ENCODE measurements at places on chromosomes 7 and 10.

DNA sequence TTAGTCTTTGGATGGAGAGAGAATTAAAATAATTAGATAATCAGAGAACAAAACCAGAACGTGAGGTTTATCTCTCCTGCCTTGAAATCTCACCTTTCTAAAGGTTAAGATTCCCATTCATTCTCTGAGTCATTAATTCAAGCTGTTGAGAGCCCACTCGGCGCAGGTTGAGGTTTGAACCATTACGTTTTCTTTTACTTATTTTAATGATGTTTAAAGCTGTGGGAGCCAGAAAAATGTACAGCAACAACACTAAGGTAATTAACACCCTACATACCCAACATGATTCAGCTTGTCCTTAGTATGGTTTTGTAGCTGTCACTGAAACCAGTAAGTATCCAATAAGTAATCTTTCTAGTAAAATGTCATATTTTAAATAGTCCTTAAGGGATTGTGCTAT is 153.0 kb upstream of the ANK3 start:
- DNase-seq, result no peak

- no peak for DNase-seq
Measured at GRCh38 chr7:127733986-127734385, 82.0 kb downstream of the SND1 start.

DNA sequence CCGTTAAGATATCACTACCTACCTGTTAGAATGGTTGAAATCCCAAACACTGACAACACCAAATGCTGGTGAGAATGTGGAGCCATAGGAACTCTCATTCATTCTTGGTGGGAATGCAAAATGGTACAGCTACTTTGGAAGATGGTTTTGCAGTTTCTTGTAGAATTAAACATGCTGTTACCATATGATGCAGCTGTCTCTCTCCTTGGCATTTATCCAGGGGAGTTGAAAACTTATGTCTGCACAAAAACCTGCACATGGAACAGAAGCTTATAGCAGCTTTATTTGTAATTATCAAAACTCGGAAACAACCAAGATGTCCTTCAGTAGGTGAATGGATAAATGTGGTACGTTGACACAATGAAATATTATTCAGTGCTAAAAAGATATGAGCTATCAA is 199.5 kb downstream of the BICC1 start:
- no peak for DNase-seq

GRCh38 chr10:29634764-29635625 is at the start of gene SVIL:
Gene SVIL (minus strand): TSS chr10:29634971. CDS start chr10:29555058, 79,913 bp downstream.
- no peak for DNase-seq

DNA sequence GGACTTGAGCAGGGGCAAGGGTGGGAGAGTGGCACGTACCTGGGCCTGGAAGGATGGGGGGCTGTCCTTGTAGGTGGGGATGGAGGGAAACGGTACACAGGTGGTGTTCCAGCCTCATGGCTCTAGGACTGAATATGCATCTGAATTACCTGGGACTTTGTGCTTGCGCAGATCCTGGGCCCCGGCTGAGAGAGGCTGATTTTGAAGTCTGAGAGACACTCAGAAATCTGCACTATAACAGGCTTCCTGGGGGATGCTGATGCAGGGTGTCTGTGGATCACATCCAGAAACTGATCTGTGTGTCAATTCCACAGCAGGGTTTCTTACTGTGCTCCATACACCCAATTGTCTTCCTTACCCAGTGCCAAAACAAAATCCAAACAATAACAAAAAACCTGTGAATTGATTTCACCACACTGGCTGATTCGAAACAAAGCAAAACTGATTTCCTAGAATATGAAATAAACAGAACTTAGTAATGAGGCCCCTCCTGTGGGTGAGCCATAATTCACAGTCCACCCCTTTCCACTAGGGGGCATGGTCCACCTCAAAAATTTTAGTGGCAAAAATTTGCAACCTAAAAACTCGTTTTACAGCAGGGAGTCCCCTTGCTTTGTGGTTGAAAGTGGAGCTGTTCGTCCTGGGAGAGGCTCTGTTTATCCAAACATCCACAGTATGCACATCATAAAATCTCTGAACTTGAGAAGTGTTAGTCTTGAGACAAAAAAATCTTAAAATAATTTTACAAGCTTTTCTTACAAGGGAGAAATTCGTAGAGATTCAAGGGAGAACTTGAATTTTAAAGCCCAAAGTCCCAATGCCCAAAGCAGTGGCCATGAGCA is 32.0 kb upstream of the PLEKHA1 start:
- DNase-seq, result peak; percentile 48

- no peak for DNase-seq
Measured at GRCh38 chr7:44051611-44052220, 7.2 kb downstream of the DBNL start.

DNA sequence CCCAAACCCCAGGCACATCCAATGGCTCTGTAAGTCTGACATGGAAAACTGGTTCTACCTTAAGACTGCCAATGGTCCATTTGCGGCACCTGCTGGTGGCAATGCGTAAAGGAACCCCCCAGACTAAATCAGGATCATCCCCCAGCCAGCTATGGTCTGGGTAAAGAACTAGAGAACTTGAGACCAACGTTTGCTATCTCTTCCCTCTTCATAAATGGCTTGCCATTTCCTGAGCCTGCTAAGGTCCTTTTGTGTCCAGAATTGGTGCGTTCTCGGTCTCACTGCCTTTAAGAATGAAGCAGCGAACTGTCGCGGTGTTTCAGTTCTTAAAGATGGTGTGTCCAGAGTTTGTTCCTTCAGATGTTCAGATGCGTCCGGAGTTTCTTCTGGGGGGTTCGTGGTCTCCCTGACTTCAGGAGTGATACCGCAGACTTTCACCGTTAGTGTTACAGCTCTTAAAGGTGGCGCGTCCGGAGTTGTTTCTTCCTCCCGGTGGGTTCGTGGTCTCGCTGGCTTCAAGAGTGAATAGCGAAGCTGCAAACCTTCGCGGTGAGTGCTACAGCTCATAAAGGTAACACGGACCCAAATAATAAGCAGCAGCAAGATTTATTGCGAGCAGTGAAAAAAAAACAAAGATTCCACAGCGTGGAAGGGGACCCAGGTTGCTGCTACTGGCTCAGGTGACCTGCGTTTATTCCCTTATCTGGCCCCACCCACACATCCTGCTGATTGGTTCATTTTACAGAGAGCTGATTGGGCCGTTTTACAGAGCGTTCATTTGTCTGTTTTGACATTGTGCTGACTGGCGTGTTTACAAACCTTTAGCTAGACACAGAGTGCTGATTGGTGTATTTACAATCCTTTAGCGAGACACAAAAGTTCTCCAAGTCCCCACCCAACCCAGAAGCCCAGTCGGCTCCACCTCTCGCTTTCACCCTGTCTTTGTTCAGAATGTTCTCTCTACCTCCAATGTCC is 95.4 kb downstream of the ELMO1 start:
- DNase-seq, result peak; percentile 78

DNA sequence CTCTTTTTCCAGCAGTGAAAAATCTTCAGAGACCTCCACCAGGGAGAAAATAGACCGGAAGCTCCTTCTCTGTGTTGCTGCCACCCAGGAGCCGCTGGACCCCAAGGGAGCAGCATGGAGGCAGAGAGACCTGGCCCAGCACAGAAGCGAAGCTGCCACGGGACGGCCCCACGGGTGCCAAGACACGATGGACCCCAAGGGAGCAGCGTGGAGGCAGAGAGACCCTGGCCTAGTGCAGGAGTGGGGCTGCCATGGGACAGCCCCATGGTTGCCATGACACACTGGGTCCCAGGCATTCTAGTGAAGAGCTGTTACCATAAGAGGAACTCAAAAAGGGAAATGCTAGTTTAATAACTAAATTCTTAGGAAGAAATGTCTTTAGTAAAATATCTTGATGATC is 186.3 kb downstream of the PTPRN2 start:
- DNase-seq, result no peak

DNA sequence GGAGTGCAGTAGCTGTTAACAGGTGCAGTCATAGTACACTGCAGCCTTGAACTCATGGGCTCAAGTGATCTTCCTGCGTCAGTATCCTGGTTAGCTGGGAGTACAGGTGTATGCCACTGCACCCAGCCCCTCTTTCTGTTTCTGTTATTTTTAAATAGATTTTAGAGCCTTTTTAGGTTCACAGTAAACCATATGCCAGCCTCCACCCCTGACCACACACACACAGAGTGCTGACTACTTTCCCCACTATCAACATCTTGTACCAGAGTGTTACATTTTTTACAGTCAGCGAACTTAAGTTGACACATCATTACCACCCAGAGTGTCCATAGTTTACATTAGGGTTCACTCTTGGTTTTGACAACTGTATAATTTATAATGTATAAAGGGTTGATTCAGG is 32.1 kb downstream of the MARCHF5 start:
- no peak for DNase-seq

DNA sequence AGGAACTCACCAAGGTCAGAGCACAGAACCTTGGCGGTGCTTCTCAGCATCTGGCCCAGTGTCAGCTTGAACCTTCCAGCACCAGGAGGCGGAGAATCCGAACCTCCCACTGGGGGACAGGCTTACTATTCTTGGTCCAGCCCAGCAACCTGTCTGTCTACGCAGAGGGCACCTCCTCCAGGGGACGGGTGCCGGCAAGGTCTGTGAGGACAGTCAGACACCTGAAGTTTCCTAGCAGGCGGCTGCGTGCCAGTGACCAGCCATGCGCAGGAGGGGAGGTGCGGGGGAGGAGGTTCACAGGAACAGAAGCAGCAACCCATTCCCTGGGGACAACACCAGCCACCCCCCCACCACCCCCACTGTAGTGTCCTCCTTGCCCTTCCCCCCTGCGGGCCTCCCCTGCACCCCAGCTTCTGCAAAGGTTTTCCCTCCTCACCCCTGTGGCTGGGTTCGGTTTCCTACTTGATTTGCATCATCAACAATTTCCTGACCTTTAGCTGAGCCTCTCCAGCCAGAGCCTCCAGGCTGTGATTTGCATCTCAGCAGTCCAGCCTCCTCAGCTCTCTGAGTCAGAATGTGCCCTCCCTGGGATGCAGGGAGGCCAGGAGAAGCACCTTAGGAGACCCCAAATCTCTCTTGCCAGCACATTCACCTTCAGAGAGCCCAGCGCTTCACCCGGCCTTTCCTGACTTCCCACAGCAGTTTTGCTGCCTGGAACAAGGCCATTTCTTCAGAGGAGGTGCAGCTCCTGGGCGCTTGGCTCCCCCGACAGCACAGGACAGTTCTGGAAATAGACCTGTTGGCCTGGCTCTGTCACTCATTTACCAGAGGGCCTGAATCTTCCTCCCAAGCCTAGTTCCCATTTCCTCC is 107.5 kb upstream of the NPS start:
- DNase-seq, result no peak

GRCh38 chr10:59079386-59080226 is 96.8 kb upstream of the PHYHIPL start:
- DNase-seq, result no peak

DNA sequence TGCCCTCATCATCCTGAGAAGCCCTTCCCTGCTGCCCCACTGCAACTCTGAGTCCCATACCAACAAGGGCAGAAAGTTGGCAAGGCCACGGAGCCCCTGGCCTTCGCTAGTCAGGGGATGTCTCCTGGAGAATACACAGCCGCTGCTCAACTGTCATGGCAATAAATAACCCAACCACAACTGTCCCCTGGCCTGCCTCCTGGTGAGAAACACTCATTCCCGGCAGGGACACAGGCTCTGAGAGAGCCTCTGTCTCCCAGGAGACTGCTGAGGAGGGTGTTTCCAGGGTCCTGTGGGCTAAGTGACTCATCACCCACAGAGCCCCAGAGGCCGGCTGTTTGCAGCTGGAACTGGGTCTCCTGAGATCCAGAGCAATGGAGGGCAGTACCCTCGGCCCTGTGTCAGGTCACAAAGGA is 354.1 kb downstream of the TNS3 start:
- no peak for DNase-seq

GRCh38 chr10:44198096-44198779 is 186.7 kb downstream of the CXCL12 start:
- no peak for DNase-seq

DNA sequence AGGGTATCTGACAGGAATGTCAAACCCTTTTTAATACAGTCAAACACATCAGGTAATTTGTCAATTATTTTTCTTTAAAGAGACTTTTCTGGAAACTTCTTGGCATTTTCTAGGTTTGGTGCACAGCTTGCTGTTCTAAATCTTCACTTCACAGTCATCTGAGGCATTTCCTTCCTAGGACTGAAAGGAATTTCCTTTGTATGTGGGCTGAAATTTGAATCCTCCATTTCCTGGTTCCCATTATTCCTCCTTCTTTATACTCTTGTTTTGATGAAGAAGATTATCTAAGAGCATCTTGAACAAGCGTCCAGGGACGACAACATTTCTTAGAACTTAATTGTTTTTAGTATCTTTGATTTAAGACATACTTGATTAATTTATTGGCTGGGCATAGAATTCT is 24.9 kb downstream of the CALD1 start:
- no peak for DNase-seq

GRCh38 chr7:129101746-129102145 is 42.8 kb upstream of the TSPAN33 start:
- no peak for DNase-seq

GRCh38 chr7:159121068-159121467 is 23.6 kb downstream of the VIPR2 start:
- no peak for DNase-seq

DNA sequence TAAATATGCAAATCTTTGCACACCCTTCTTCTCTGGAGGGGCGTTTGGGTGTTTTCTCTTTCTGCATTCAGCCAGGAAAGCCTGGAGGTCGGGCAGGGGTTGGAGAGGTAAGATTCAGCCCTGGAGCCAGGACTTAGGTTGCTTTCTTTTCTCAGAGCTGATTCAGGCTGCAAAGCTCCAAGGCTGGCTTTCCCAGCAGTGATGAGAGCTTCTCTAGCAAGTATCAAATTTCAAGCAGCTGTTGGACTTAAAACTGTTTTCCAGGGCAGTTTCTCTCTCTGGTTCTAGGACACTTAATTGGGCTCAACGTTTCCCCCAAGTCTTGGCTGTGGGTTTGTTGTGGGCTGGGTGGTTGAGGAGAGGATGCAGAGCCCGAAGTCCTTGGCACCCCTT is 608 bp downstream of the AKR1B10 start:
- no peak for DNase-seq

- no peak for DNase-seq
Measured at GRCh38 chr7:28136420-28136819, 44.2 kb downstream of the JAZF1 start.

DNA sequence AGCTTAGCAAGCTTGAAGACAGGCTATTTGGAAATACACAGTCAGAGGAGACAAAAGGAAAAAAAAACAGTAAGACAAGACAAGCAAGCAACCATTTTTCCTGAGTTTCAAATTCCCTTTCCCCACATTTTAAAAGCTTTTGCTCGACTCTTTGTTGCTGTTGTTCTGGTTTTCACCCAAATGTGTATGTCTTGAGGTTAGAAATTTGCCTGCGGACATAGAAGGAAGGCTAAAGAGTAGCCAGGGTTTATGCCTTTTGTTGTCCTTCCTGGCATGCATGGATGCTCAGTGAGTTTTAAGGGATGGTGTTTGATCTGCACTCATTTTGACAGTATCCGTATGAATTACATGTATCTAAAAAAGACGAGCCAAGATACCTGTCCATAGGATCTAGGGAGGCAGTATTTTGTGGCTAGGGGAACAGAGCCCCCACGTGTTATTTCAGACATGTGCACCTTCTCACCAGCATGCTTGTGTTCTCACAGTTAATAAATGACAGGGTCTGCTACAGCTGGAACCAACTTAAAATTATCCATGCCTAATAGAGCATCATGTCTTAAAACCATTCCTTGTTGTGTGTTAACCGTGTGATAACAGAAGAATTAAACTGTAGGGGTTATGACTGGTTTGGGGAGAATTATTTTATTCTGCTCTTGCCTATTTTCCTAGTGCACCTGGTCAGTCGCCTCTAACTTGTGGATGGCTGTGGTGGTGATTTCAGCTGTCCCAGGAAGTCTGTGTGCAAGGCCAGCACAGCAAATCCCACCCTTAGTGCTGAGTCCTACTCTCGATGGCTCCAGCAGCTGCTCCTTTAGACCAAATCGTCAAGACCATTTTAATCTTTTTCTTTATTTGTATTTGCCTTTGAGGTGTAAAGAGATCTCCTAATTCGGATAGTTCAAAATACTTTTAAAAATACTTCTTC is 9.1 kb downstream of the WIPF3 start:
- no peak for DNase-seq

All from stimulated activated CD4-positive, alpha-beta T cell treated with anti-CD3 and anti-CD28 coated beads, Interleukin-1b, Interleukin-23, amount 100 ng/mL, for 48 hours (primary cell).